ENCODE measurements at places on chromosomes 11 and 22. TPM values are rescaled to one million over a fixed set of nuclear protein-coding genes. Genes with fewer than 3 reads are reported as not detected.

Gene CEP164
- total RNA-seq, result 16.4 TPM

Gene CD6
- not detected for total RNA-seq

DNA sequence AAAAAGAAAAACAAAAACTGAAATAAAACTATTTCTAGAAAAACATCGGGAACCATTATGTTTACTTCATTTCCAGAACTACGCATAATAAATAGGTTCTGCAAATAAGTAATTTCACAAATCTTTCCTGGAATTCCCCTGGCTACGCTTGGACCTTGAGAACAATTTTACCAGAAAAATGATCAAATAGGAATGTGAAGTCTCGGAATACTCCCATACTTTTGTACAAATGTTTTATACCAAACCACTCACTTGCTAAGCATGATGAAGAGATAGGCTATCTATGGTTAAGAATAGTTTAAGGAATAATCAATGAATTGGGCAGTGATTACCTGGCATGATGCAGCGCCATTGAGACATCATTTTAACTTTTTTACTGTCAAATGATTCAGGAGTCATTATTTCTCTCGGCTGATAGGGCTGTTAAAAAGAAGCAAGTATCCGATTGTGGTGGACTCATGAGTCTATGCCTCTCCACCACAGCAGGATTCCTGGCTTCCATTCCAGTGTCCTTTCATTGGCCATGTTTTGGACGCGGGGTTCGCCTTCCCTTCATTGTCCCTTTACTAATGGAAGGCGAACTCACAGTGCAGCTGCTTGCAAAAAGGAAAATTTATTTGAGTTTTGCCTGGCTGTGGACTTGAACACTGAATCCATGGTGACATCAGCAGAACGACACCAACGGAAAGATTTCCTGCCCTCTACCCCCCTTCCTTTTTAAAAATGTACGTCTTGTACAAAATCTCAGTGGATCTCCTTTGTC, 39.9 kb upstream of the BLID start:
- DNase-seq, result no peak

GRCh38 chr22:20433686-20434241, 3.9 kb downstream of the SCARF2 start:
- no peak for DNase-seq

DNA sequence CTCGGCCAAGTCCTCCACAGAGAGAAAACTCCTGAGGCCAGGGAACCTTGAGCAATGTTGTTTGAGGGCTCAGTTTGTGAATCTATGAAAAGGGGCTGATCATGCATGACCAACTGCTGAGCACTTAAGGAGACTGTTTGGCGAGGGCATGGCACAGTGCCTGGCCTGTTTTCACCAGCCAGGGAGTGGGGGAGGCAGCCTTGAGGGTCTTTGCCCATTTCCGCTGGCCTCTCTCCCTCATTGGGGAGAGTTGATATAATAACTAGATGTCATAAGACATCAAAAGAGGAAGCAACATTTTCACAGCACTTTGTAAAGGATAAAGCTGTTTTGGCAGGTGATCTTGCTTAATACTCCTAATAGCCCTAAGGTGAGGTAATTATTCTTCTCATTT, 110.6 kb downstream of the TP53I11 start:
- DNase-seq, result no peak

DNA sequence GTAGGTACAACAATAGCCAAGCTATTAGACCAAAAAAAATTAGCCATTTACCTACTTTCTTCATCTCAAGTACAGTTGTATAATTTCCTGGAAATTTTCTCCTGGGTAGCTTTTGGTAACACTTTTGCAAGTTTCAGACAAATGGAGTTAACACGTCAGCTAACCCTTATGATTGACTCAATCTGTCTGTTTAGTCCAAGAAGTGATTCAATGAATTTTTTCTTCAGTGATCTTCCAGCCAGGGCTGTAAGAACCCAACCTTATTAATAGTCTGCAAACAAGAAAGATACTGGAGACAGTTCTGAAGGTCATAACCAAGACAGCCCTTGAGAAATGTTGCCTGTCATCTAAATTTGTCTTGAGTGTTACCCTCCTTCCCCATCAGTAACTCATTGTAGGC, 30.1 kb upstream of the FIBIN start:
- DNase-seq, result no peak

DNA sequence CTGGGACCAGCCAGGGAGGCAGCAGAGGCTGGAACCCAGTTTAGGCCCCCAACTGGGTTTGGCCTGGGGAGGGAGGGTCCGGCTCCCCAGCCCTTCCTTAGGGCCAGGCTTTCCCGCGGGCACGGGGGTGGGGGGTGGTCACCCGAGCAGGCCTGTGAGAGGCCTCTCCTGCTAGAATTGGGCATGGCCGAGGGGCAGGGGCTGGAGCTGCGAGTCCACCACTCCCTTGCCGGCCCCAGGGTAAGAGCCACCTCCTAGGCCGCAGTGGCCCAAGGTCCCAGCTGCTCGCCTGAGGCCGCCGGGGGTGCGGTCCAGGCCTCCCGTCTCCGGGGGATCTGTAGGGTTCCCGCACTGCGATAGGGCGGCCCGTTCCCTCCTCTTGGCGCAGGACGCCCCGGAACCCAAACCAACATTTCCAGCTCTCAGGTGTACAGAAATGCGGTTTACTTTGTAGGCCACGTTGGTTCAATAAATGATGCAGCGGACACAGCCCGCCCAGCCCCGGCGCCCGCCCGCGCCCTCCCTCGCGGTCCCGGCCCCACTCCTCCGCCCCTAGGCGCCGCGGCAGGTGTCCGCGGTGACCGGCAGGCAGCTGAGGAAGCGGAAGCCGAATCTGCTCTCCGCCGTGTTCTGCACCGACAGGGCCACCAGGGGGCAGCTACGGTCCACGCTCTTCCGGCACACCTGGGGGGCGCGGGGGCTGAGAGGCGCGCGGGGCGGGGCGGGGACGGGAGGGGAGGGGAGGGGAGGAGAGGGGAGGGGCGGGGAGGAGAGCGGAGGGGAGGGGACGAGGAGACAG, 5.9 kb downstream of the LMNTD2 start:
- no peak for DNase-seq

DNA sequence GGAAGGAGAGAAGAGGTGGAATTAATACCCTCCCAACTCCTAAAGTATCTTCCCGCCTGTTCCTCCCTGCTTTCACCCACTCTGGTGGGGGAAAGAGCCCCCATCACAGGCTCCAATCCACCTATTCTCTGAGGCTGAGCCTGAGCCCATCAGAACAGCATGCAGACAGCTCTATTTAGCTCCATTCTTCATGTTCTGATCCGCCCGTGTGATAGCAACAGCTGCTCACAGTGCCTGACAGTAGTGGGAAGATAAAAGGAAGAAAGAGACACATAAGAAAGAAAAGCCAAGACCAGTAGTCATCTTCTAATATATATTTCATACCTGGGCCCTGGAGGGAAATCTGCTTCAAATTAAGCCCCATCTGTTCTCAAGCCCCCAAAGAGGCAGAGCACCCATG, 80.3 kb upstream of the AKIP1 start:
- no peak for DNase-seq

DNA sequence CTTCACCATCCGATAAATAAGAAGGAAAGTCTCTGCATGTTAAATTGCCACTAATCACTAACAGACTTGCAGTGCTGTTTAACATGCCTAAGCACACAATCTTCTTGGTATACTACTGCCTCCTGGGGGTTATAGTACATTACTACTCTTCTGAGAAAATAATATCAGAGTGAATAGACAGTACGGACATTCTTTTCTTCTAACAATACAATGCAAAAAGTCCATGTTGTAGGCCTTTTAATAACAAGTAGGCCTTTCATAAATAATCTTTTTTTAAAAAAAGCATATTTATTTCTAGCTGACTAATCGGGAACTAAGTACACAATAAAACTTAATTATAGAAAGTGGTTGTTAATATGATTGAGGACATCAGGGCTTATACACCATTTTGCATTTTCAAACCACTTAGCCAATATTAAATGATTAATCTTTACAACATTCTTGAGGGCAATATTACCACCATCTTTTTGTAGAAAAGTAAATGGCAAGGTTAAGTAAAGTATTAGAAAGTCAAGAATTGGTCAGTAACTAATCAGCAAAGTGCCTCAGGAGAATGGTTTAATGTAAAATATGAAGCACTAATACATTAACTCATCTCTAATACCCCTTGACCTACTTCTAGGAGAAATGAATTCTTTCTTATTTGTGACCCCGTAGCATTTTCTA, 84.7 kb downstream of the TTC28 start:
- DNase-seq, result no peak

- DNase-seq, result no peak
Measured at GRCh38 chr11:8739309-8739793, 56.8 kb downstream of the RPL27A start.

DNA sequence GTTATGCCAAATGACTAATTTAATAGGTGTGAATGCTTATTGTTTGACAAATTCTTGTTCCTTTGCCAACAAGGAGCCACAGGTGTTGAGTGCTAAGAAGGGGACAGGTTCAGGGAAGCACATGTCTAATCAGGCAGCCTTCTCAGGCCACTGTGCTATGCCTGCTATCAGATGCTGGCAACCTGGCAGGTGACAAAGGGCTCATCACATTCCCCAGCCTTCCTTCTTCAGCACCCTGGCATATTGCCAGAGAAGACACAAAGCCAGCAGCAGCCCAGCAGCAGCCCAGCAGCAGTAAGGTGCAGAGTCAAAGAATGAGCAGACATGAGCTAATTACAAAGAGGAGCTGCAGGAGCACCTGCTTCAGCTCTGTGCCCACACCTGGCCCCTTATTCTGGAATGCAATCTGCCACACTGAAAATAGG, 68.2 kb downstream of the GUCY1A2 start:
- DNase-seq, result no peak

DNA sequence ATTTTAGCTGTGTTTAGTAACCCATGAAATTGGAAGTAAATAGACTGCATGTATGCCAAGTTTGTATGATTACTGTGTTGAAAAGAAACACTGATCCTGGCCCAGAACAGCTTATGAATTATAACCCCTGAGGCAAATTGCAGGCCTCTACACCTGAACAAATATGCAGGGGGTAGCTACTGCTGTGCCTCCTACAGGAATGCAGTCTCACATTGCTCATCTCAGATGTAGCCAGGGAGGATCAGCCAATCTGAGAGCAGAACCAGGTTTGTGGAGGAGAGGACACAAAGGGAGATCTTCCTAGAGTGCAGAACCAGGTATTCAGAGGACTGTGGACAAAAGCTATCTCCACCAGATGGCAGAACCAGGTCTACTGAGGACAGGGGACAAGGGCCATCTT, 442.2 kb upstream of the DDI1 start:
- no peak for DNase-seq

DNA sequence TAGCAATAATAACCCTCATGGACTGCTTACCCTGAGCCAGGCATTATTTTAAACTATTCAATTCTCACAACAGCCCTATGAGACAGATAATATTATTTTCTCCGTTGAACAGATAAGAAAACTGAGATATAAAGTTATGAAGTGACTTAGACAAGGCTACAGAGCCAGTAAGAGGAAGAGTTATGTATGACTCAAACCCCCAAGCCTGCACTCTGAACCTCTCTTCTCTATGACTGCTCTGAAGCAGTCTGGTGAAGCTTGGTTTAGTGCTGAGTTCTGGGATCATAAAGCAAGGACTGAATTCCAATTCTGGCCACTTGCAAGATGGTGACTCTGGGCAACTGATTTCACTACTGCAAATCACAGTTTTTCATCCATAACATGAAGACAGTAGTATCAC, 34.5 kb downstream of the TNKS1BP1 start:
- no peak for DNase-seq

DNA sequence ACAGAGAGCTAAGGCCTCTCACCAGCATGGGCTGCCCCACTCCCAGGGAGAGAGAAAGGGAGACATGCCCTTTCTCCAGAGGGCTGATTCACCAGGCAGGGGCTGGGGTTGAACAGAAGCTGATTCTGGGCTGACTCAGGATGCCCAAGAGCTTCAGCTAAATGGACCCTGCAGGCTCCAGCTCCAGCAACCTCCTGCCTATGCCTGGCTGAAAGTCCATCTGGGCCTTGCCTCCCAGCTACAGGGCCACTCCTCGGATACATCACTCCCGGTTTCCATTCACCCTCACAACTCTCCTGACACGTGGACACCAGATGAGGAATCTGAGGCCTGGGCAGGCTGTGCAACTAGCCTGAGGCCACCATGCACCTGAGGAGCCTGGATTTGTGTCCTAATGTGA, 215.5 kb downstream of the BUD13 start:
- no peak for DNase-seq

Gene SEC14L2
- 11.6 TPM for total RNA-seq

Gene MUC2
- total RNA-seq, result not detected

- DNase-seq, result no peak
Measured at GRCh38 chr11:2870460-2870859, 15.1 kb downstream of the CDKN1C start.

Gene SIAE
- total RNA-seq, result 3.3 TPM

DNA sequence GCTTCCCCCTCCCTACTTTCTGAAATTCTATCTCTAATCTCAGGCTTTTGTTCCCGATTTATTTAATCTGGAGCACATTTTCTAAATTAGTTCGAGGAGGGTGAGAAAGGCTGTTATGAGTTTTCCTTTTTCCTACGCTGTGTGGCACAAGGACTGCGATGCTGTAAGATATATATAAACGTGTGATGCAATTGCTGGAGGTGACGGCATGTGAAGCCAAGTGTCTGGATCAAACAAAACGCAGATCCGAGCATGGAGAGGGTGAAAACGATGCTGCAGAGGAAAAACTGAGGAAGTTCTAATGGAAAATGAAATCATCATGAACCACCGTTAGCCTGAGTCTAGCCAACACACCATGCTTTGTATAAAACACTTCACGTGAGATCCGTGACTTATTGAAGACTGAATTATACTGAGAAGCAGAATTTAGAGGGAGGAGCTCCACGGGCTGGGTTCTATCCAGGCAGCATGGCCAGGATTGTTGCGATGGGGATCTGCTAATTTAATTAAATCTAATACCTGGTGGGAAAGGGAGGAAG, 4.4 kb downstream of the PKNOX2 start:
- DNase-seq, result no peak

GRCh38 chr11:7579361-7579791, 65.6 kb downstream of the PPFIBP2 start:
- DNase-seq, result no peak

DNA sequence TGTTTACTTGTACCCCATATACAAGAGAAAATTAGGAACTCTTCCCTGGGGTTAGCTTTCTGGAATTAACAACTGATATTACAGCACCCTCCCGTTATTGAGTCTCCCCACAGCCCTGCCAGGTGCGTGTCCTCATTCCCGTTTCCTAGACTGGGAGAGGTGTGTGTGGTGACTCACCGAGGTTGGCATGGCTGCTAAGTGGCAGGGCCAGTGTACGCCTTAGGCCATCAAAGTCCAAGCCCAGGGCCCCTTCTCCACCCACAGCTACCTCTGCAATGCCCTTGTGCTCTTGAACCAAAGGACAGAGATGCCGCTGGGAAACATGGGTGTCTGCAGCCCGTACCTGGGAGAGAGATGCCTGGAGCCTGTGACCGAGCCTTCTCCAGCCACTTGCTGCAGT, 12.3 kb downstream of the IFT27 start:
- no peak for DNase-seq

- DNase-seq, result no peak
Measured at GRCh38 chr22:28237112-28237511, 318.1 kb upstream of the PITPNB start.

GRCh38 chr11:2670541-2671100, 29.2 kb downstream of the KCNQ1OT1 start:
- no peak for DNase-seq

GRCh38 chr11:21710809-21711208, 482.1 kb upstream of the ANO5 start:
- DNase-seq, result no peak

Gene UBQLNL
- 0.19 TPM for total RNA-seq

Gene YPEL4
- 1.4 TPM for total RNA-seq
